ENCODE measurements at places on chromosomes 6 and 20.

DNA sequence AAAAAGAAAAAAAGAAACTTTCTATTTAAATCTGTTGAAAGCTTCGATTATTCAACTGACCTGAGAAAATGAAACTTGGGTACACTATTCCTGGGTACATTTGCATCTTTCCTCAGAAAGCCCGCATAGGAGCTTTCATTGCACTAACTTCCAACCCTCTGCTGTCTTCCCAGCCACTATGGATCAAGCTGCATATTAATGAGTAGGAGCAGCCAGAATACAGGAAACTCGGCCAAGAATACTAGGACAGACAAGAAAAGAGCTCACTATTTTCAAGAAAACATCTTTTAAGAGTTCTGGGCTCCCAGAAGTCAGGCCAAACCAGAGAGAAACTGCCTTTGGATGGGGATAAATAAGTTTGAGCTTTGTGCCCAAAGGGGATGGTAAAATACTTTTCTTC is 135.0 kb upstream of the CCDC28A start:
- no peak overlapping the region for H3K27ac ChIP-seq
- no peaks in the 10 kb centered on the region for H3K4me1 ChIP-seq
- no peak overlapping the region for H3K4me3 ChIP-seq
- H3K27me3 ChIP-seq, result no peaks in the 10 kb centered on the region
- H3K36me3 ChIP-seq, result no peaks in the 10 kb centered on the region
- no peak for DNase-seq

DNA sequence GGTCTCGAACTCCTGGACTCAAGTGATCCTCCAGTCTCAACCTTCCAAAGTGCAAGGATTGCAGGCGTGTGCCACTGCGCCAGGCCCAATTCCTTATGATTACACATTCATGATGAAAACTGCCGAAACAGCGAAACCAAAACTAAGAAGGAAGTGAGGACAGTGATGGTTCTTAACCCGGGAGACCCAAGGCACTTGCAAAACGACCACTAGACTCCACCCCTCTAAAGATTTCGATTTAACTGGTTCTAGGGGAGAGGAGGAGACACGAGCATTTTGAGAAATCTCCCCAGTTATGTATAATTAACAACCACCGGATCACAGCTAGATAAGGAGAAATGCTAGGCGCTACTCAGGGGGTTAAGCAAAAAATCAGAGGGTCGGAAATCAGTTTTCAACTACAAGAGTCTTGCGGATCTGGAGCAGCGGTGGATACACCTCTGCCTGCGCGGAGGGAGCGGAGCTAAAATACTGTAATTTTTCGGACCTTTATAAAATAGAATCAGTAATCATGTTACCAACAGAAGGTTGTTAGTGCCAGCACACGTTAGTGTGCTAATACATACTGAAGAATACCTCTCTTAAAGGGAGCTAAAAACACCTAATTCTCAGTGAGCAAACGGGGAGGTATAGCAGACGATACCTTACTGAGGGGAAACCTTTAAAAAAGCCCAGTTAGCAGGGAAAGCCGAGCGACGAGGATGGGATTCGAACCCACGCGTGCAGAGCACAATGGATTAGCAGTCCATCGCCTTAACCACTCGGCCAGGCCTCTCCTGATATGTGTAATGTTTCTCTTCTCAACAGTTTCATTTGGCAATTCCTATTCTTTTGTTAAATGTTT is 60.0 kb upstream of the BTN3A2 start:
- H3K27ac ChIP-seq, result peak overlapping the region; percentile 67
- DNase-seq, result no peak
- no peaks in the 10 kb centered on the region for H3K4me1 ChIP-seq
- H3K4me3 ChIP-seq, result peak overlapping the region; percentile 45
- no peaks in the 10 kb centered on the region for H3K27me3 ChIP-seq

- no peak for DNase-seq
- H3K27ac ChIP-seq, result no peak overlapping the region
- H3K4me1 ChIP-seq, result no peaks in the 10 kb centered on the region
These were observed 8.8 kb upstream of the BTN3A3 start for GRCh38 chr6:26431258-26432172.

- H3K27me3 ChIP-seq, result no peaks in the 10 kb centered on the region
- no peak overlapping the region for H3K27ac ChIP-seq
- no peaks in the 10 kb centered on the region for H3K36me3 ChIP-seq
- DNase-seq, result no peak
- no peak overlapping the region for H3K4me3 ChIP-seq
These were observed 181.6 kb upstream of the SYNCRIP start for GRCh38 chr6:85824329-85824728.

DNA sequence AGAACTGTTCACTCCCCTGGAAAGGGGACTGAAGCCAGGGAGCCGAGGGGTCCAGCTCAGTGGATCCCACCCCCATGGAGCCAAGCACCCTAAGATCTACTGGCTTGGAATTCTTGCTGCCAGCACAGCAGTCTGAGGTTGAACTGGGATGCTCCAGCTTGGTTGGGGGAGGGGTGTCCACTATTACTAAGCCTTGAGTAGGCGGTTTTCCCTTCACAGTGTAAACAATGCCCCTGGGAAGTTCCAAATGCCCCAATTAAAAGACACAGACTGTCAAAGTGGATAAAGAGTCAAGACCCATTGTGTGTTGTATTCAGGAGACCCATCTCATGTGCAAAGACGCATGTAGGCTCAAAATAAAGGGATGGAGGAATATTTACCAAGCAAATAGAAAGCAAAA is 150.2 kb downstream of the LPA start:
- no peaks in the 10 kb centered on the region for H3K27me3 ChIP-seq
- no peaks in the 10 kb centered on the region for H3K4me1 ChIP-seq
- no peak for DNase-seq
- no peak overlapping the region for H3K27ac ChIP-seq

- no peak overlapping the region for H3K4me3 ChIP-seq
- peaks cover 18% of the 10 kb centered on the region for H3K27me3 ChIP-seq
- H3K27ac ChIP-seq, result no peak overlapping the region
- no peaks in the 10 kb centered on the region for H3K36me3 ChIP-seq
- DNase-seq, result no peak
These were observed 124.4 kb upstream of the RALGAPA2 start for GRCh38 chr20:20836836-20837235.

GRCh38 chr6:21075986-21076385 is 517.6 kb upstream of the SOX4 start:
- H3K36me3 ChIP-seq, result no peaks in the 10 kb centered on the region
- DNase-seq, result no peak
- no peak overlapping the region for H3K27ac ChIP-seq
- no peak overlapping the region for H3K4me3 ChIP-seq
- no peaks in the 10 kb centered on the region for H3K27me3 ChIP-seq

GRCh38 chr20:43525021-43525420 is 17.5 kb downstream of the L3MBTL1 start:
- no peaks in the 10 kb centered on the region for H3K36me3 ChIP-seq
- DNase-seq, result no peak
- no peaks in the 10 kb centered on the region for H3K27me3 ChIP-seq
- no peaks in the 10 kb centered on the region for H3K4me1 ChIP-seq
- no peak overlapping the region for H3K27ac ChIP-seq
- H3K4me3 ChIP-seq, result no peak overlapping the region

DNA sequence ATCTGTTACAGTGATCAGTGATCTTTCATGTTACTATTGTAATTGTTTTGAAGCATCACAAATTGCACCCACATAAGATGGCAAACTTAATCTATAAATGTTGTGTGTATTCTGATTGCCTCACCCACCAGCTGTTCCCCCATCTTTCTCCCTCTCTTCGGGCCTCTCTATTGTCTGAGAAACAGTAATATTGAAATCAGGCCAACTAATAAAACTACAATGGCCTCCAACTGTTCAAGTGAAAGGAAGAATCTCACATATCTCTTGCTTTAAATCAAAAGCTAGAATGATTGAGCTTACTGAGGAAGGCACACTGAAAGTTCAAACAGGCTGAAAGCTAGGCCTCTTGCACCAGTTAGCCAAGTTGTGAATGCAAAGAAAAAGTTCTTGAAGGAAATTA is 141.2 kb downstream of the CDK19 start:
- no peak overlapping the region for H3K27ac ChIP-seq
- H3K4me1 ChIP-seq, result no peaks in the 10 kb centered on the region
- DNase-seq, result no peak
- H3K36me3 ChIP-seq, result no peaks in the 10 kb centered on the region

- H3K36me3 ChIP-seq, result no peaks in the 10 kb centered on the region
- no peak overlapping the region for H3K27ac ChIP-seq
- no peak for DNase-seq
- H3K4me1 ChIP-seq, result no peaks in the 10 kb centered on the region
- H3K27me3 ChIP-seq, result no peaks in the 10 kb centered on the region
- no peak overlapping the region for H3K4me3 ChIP-seq
These were observed 141.1 kb downstream of the BMP5 start for GRCh38 chr6:55734256-55734655.
